Activated T-helper 2 cell treated with anti-CD3 and anti-CD28 coated beads, Interferon-gamma antibody, Interleukin-2, Interleukin-4, amounts not matched to agents 10 μg/mL and 5 μg/mL and 100 μg/mL, durations not matched to agents 14 hours and 24 hours and 36 hours (primary cell): ENCODE measurements at places on chromosomes 1 and 21.

- DNase-seq, result no peak
Measured at GRCh38 chr1:182259968-182260367, 131.6 kb downstream of the GLUL start.

GRCh38 chr1:158177700-158178450 is 2.8 kb upstream of the CD1D start:
- peak; percentile 21 for DNase-seq

DNA sequence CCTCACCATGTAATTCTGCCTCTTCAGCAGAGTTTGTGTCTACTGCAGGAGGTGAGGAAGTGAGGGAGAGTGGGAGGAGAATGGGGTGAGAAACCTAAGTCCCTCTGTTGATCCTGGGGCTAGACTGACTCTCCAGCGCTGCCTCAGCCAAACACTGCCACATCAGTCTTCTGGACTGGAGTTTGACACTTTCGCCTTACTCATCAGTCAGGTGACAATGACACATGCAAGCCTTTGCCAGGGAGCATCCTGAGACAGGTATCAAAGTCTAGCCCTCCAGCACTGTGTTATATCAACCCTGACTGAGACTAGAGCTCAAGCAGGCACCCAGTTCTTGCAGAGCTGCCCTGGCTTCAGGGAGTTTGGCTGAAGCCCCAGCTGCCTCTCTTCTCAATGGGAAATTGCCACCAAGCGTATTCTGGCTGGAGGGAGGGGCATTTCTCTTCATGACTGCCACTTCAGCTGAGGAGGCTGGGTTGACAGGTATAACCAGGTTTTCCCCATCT is 33.3 kb upstream of the SUCO start:
- DNase-seq, result no peak

- no peak for DNase-seq
Measured at GRCh38 chr1:214319938-214320337, 39.0 kb downstream of the SMYD2 start.

DNA sequence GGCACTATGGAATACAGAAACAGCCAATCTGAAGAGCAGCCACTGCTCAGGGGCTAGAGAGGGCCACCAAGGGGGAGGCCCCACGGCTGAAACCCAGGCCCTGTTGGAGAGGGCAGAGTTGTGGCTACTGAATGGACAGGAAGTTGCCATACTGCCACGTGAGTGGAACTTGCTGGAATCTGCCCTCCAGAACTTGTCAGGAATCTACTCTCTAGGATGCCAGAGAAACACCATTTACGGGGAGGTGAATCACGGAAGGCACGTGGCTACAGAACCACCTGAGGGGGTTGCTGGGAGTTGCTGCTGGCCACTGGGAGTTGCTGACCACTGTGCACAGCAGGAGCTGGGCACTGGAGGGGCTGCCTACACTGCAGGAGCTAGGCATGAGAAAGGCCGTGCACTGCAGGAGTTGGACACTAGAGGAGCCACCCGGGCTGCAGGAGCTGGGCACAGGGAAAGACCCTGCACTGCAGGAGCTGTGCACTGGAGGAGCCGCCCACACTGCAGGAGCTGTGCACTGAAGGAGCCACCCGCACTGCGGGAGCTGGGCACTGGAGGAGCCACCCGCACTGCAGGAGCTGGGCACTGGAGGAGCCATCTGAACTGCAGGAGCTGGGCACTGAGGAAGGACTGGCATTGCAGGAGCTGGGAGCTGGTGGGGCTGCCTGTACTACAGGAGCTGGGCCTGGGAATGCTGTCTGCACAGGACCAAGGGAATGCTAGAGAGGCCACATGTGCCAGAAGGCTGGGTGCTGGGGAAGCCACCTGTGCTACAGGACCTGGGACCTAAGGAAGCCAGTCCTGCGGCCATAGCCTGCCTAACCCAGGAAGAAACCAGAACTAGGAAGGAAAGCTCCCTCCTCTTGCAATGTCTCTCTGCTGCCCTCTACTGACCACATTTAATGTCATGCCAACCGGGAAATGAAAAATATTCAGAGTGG is 343.4 kb downstream of the MATN1 start:
- DNase-seq, result no peak

- DNase-seq, result no peak
Measured at GRCh38 chr1:218686258-218686657, 341.1 kb downstream of the TGFB2 start.

DNA sequence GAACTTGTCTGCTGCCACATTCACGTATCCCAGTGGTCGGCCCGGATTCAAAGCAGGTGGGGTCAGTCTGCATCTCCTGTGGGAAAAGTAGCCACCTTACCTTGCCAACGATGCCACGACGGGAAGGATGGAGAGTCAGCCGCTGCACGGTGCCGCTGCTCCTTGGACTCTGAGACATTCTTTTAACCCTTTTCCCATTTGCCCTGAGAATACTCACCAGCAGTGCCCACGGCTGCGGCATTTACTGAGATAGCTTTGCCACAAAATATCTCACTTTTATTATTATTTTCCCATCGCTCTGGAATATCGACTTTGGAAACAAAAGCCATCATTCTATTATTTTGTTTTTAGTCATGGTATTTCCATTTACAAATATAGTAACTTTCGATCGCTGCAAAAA is 15.3 kb upstream of the TTC34 start:
- DNase-seq, result no peak

- no peak for DNase-seq
Measured at GRCh38 chr1:56866656-56867055, 12.1 kb downstream of the C8A start.

- DNase-seq, result no peak
Measured at GRCh38 chr1:204493145-204493983, 1.2 kb downstream of the PIK3C2B start.

- no peak for DNase-seq
Measured at GRCh38 chr1:233020426-233020825, 70.0 kb downstream of the NTPCR start.

- no peak for DNase-seq
Measured at GRCh38 chr1:41572224-41572623, 87.7 kb upstream of the EDN2 start.

DNA sequence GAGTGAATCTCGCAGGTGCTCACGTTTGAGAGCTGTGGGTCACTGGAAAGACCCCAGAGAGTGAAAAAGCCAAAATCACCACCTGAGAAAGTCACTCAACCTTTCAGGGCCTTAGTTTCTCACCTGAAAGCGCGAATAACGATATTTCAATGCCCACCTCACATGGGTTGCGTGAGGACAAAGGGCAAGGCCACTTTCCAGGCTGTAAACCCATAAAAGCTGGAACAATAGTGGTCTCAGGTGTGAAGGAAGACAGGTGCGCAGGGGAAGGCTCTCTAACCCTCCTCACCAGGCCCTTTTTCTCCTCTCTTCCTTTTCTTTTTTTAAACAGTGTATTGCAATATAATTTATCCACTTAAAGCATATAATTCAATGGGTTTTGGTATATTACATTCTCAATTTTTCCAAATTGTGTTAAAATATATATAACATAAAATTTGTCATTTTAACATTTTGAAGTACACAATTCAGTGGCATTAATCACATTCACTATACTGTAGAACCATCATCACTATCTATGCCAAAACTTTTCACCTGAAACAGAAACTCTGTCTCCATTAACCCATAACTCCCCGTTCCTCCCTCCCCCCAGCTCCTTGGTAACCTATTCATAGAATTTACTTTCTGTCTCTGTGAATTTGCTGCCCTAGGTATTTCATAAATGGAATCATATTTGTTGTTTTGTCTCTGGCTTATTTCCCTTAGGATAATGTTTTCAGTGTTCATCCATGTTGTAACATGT is 118.4 kb upstream of the TNR start:
- DNase-seq, result no peak

GRCh38 chr21:37917612-37918011 is 1.4 kb upstream of the KCNJ6 start:
- no peak for DNase-seq

DNA sequence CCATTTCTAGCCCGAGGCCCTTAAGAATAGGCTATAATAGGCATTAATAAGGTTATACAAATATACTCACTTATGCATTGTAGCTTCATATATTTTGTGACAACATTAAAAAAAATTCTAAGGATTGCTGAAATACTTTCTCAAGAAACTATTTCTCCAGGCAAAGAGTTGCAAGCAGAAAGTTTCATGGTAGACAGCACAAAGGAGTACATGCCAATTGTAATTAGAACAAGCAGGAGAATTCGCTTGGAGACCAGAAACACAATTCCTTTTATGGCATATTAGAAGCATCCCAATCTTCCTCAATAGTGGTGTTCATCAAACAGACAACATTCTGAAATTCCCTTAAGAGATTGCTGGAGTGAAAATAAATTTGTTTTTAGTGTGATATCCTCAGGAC is 122.8 kb downstream of the CRB1 start:
- no peak for DNase-seq

DNA sequence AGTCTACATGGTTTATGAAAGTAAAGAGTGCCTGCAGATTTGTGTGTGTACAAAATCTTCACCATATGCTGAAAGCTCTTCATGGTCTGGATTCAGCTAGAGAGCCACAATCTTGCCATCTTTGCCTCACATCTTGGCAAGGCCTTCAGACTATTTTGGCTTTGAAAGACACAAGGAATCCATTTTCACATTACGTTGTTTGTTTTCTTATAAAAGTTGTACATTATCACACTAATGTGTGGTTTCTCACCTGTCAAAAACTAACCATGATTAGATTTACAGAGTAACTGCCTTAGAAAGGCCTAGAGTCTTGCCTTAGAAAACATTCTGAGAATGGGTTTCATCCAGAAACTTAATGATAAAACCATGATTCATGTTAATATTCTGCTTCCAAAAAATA is 494.6 kb downstream of the NEGR1 start:
- DNase-seq, result no peak

- no peak for DNase-seq
Measured at GRCh38 chr1:96357141-96357765, 364.3 kb upstream of the PTBP2 start.

GRCh38 chr1:213492161-213493041 is 441.4 kb downstream of the RPS6KC1 start:
- DNase-seq, result no peak

DNA sequence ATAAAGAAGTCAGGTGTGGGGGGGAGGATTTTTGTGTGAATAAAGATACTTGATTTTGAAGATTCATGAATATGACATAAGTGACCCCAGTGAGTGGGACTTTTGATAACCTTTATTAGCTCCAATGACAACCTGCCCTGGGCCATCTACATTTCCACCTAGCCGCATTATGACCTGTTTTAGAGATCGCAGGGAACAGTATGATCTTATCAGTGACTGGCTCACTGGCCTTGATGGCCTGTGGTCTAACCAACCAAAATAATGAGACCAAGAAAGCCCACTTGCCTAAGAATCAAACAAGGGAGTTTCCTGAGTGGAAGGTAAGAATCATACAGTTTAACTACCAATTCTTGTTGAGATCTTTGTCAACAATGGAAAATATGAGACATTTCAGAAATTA is 1.8 kb downstream of the ELAPOR1 start:
- no peak for DNase-seq

- DNase-seq, result no peak
Measured at GRCh38 chr21:33089395-33090119, 19.6 kb downstream of the OLIG1 start.

DNA sequence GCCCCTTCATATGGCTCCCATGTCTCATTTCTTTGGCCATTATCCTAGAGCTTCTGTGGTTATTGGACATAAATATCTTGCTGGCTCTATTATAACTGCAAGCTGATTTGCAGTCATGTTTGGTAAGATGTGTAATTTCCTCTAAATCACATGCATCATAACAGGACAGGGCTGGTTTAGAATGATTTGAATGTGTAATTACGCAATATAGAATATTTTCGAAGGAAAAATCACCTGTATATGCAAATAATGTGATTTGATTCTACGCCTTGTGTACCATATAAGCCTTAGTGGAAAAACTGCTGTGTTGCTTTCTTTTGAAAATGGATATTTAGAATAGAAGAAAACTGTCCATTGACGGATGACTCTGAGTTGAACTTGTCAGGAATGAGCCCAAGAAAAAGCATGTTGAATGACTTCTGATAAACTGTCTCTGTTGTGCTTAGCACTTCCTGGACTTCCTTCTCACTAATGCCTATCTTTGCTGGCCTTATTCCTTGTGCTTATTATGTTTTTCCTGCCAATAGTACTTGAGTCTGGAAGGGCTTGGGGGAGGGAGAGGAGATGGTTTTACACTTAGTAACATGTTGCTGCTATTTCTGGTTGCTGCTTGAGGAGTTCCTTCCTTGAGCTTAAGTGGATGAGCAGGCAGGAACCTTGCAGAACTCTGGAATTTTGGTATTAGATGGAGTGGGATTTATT is 6.5 kb downstream of the CACHD1 start:
- no peak for DNase-seq
